ENCODE measurements at places on chromosomes 1 and 21. TPM values are rescaled to one million over a fixed set of nuclear protein-coding genes. Genes with fewer than 3 reads are reported as not detected.

Gene DISC1
- 6.2 TPM for total RNA-seq

Gene MPZ
- total RNA-seq = 1.7 TPM

Gene TAS1R3
- under 0.01 TPM for total RNA-seq

Gene CELA3B
- not detected for total RNA-seq

Gene C4BPA
- total RNA-seq = not detected

Gene OPTC
- not detected for total RNA-seq

Gene FALEC
- total RNA-seq = not detected

Gene ST6GALNAC5
- 2.5 TPM for total RNA-seq

Gene KCNE2
- total RNA-seq = not detected

Gene TSSK3
- total RNA-seq = 0.56 TPM

Gene RAB42
- total RNA-seq = 0.58 TPM

Gene LYPD8
- not detected for total RNA-seq

Gene PCNX2
- 40.0 TPM for total RNA-seq

Gene TINAGL1
- 742 TPM for total RNA-seq

Gene CD48
- not detected for total RNA-seq

Gene SFN
- total RNA-seq = 2.7 TPM

Gene AVPR1B
- not detected for total RNA-seq

Gene TMEM52
- 0.19 TPM for total RNA-seq

Gene ZNF683
- not detected for total RNA-seq

Gene SELENOF
- 230 TPM for total RNA-seq

Gene GNG4
- total RNA-seq = under 0.01 TPM

Gene FOXD2
- total RNA-seq = under 0.01 TPM

Gene FCRL3
- not detected for total RNA-seq

Gene ERICH3
- not detected for total RNA-seq

Gene DMRTA2
- total RNA-seq = not detected

Gene CLDN8
- total RNA-seq = not detected

Gene AMY2A
- total RNA-seq = not detected

Gene LENEP
- not detected for total RNA-seq

Gene TFF2
- not detected for total RNA-seq

Gene SPOCD1
- total RNA-seq = 44.0 TPM

Gene LRRC3
- total RNA-seq = 0.85 TPM

Gene MEF2D
- 4.5 TPM for total RNA-seq

Data from regular cardiac myocyte (primary cell).